A549 treated with CpdA at 1 μM for 4 hours (cell line): ENCODE measurements at places on chromosomes 6 and 20. TPM values are rescaled to one million over a fixed set of nuclear protein-coding genes. Genes with fewer than 3 reads are reported as not detected.

The DDX39B gene
- 313 to 396 TPM (median 382 TPM) in 5 replicates for total RNA-seq

The EPB41L1 gene
- 52.6 to 63.3 TPM (median 62.2 TPM) in 5 replicates for total RNA-seq

The RBM24 gene
- total RNA-seq = 9.3 to 12.2 TPM (median 11.0 TPM) in 5 replicates

The PLCB4 gene
- total RNA-seq = 11.9 to 20.6 TPM (median 14.1 TPM) in 5 replicates

The RUNX2 gene
- total RNA-seq = 0.81 to 1.2 TPM (median 1.0 TPM) in 5 replicates

The PPIL6 gene
- 1.8 to 2.7 TPM (median 2.3 TPM) in 5 replicates for total RNA-seq

The MRPL18 gene
- 74.7 to 106 TPM (median 95.1 TPM) in 5 replicates for total RNA-seq

The PAX1 gene
- total RNA-seq = 0.09 TPM in 1 of 5 replicates, not detected in the others

The KCNK5 gene
- 0.99 to 1.4 TPM (median 1.2 TPM) in 5 replicates for total RNA-seq

The ENPP1 gene
- total RNA-seq = 1.0 to 2.2 TPM (median 1.6 TPM) in 5 replicates

The ATAT1 gene
- 5.1 to 6.5 TPM (median 6.0 TPM) in 5 replicates for total RNA-seq

The KIAA0408 gene
- total RNA-seq = 6.0 to 7.4 TPM (median 6.1 TPM) in 5 replicates

The IL17F gene
- total RNA-seq = not detected in 5 replicates

The LIN28B gene
- 1.2 to 2.1 TPM (median 1.5 TPM) in 5 replicates for total RNA-seq

The CALHM4 gene
- total RNA-seq = not detected in 5 replicates

The E2F1 gene
- total RNA-seq = 27.2 to 31.6 TPM (median 29.4 TPM) in 5 replicates

The WFDC10B gene
- total RNA-seq = not detected in 5 replicates

The ATP9A gene
- total RNA-seq = 10.7 to 16.2 TPM (median 13.6 TPM) in 5 replicates

The BMP5 gene
- total RNA-seq = 0.02 to 0.07 TPM (median 0.05 TPM) in 3 of 5 replicates, not detected in the others

The NMBR gene
- total RNA-seq = not detected in 5 replicates

The PPP1R16B gene
- 0.09 to 0.14 TPM (median 0.13 TPM) in 5 replicates for total RNA-seq

The CRYBG1 gene
- 0.41 to 0.83 TPM (median 0.55 TPM) in 5 replicates for total RNA-seq

The RSPH4A gene
- total RNA-seq = 0.09 to 0.29 TPM (median 0.23 TPM) in 5 replicates

The SOD2 gene
- 157 to 192 TPM (median 180 TPM) in 5 replicates for total RNA-seq

The ZSCAN31 gene
- 2.0 to 3.8 TPM (median 2.7 TPM) in 5 replicates for total RNA-seq

The SLC22A3 gene
- total RNA-seq = 33.6 to 41.1 TPM (median 38.2 TPM) in 5 replicates

The TGM3 gene
- total RNA-seq = 0.03 to 0.21 TPM (median 0.07 TPM) in 3 of 5 replicates, not detected in the others

The LINC00237 gene
- not detected in 5 replicates for total RNA-seq

The TBC1D20 gene
- 33.0 to 37.0 TPM (median 35.0 TPM) in 5 replicates for total RNA-seq

The HLA-DOA gene
- total RNA-seq = not detected in 5 replicates

The LAMA4 gene
- 0.88 to 2.5 TPM (median 1.7 TPM) in 5 replicates for total RNA-seq

The ULBP1 gene
- 0.73 to 1.2 TPM (median 0.97 TPM) in 5 replicates for total RNA-seq

The TMEM14B gene
- 137 to 161 TPM (median 145 TPM) in 5 replicates for total RNA-seq

The TP53TG5 gene
- not detected in 5 replicates for total RNA-seq

The HLA-DRB1 gene
- total RNA-seq = not detected in 5 replicates
